Stomach (tissue), 19 donors: ENCODE measurements at places on chromosomes 11 and 22.
A peak's percentile ranks its signal among the peaks of the same experiment; 100 is the strongest.

DNA sequence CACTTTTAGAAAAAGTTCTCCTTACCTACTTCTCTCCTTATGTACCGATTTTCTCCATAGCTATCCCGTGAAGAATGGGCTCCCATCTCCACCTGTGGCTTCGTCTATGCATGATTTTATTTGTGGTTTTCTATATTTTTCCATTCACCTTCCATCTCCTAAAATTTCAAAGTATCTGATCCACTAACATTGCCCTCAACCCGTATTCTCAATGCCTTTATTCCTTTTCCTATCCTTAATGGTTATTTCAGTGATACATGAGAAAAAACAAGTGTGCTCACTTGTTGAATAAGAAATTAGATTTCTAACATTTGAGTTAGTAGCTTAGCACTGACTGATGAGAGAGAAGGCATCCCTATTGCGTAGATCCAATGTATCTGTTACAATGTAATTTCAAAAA is 16.9 kb downstream of the CYP2R1 start:
- DNase-seq: no peak

DNA sequence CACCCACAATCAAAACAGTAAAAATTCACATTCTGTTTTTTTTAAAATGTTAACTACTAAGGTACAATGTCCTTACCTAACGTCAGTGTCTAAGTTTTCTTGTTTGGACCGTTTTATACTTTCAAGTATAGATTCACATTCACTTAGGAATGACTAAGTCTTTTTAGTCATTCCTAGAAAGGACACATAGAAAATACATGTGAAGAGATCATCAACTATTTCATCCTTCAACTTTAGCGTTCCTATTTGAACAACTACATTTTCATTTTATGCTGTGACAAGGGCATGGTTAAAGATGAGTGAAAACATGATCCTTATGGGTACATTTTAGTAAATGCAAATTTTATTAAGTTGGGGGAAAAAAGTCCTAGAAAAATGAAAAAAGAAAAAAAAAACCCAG is 62.8 kb downstream of the DDX10 start:
- DNase-seq: no peak

DNA sequence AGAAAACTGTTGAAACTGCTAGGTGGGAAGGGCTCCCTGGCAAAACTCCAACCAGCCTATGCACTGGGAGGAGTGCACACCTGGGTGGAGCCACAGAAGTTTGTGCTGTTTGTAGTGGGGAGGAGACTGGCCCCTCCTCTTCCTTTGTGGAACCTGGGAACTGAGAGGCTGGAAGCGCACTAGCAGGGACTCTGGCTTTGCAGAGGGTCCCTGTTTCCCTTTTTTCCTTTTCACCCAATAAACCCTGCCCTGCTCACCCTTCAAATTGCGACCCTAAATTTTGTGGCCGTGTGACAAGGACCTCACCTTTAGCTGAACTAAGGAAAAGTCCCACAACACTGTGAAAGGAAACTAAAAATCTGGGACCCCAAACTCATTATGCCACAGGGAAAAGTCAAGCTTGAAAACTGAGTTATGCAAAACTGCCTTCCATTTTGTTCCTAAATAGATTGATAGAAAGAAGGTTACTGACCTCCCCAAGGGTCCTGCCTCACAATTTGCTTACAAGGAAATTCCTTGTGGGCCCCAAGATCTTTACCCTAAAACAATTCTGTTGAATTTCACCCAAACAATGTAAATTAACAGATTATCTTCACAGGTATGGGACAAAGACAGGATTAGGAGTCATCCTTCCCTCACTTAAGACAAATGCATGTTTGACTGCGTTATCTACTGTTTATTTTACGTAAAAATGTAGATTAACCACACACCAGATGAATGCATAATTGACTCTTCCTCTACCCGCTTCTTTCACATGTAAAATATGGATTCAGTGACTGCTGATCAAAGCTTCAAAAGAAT is 81.0 kb downstream of the SLC36A4 start:
- DNase-seq: peak; percentile 48

DNA sequence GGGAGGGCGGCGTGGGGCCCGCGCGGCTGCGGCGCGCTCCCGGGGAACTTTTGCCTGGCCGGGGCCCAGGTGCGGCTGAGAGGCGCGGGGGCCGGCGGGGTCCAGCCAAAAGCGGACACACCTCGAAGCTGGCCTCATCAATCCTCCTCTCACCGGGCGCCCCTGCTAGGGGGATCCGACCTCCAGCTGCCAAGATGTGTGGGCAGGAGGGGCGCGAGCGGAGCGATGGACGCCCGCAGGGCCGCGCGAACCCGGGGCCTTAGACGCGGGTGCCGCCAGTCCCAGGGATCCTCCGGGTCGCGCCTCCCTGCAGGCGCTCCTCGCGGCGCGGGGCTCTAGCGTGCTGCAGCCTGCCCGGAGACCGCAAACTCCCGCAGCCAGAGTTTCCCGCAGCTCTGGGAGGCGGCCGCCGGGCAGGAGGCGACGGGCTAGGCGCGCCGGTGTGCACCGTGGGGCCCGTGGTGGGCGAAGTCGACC is 785 bp downstream of the IGSF9B start:
- DNase-seq: no peak

DNA sequence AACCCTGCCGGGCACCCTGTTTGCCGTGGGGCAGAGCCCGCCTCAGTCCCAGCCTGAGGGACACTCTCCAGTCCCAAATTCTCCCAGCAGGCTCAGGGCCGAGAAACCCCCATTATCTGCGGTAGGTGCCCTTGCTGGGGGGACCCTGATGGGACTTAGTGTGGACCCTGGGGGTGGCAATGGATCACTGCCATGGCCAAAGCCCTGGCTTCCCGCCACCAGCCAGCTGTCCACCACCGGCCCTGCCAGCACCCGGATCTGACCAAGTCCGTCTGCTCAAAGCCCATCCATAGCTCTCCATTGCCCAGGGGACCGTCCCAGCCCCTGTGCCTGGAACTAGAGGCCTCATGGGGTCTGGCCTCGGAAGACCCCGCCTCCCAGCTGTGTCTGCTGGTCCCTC is 24.4 kb downstream of the WNT7B start:
- DNase-seq: no peak

DNA sequence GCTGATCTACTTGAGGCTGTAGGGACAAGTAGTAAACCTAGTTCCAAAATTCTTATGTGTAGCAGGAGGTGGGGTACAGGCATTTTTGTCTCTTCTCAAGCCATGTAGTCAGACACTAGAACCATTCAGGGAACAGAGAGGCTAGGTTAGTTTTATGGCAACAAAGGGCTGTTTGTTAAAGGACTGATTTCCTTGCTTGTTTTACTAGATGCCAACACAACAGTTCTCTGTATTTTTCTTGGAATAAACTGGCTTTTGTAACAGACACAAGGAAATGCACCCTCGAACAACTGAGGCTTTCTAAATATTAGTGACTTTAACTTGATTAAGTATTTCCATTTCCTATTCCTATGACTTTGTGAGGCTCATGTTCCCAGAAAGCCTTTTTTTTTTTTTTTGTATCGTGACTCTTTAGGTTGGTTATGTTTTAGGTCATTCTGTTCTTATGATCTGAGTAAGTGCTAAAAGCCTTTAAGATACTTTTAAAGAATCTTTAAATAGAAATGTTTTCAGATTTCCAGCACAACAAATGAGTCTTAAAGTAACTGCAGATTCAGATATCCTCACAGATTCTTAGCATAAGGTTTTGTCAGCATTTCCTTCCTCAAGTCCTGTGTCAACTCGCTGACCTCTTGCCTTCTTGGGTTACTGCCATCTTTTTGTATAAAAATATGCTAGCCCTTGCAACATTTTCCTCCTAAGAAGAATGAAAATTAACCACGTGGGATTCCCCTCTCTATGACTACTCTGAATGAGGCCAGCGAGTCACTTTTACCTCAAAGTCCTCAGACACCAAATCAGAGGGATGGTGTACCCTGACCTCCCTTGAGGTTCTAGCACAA is 92.5 kb downstream of the CCDC83 start:
- no peak for DNase-seq

- no peak for DNase-seq
Measured at GRCh38 chr11:61270354-61271076, 24.6 kb downstream of the VWCE start.

DNA sequence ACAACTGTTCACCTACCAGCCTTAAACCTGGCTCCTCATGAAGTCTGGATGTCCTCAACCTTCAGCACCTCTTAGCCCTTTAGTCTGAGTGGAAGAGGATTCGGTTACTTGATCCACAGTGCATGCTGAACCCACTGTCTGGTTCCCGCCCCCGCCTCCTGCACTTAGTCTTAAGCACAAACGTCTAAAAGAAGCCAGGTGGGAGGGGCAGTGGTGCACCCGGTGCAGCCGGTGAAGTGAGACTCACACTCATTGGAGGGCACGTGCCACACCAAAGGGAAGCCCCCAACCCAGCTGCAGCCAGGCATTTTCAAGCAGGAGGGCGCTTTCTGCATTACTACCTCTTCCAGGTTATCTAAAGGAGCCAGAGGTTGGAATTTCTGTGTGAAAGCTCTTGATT is 146.8 kb downstream of the COMMD9 start:
- DNase-seq: no peak

DNA sequence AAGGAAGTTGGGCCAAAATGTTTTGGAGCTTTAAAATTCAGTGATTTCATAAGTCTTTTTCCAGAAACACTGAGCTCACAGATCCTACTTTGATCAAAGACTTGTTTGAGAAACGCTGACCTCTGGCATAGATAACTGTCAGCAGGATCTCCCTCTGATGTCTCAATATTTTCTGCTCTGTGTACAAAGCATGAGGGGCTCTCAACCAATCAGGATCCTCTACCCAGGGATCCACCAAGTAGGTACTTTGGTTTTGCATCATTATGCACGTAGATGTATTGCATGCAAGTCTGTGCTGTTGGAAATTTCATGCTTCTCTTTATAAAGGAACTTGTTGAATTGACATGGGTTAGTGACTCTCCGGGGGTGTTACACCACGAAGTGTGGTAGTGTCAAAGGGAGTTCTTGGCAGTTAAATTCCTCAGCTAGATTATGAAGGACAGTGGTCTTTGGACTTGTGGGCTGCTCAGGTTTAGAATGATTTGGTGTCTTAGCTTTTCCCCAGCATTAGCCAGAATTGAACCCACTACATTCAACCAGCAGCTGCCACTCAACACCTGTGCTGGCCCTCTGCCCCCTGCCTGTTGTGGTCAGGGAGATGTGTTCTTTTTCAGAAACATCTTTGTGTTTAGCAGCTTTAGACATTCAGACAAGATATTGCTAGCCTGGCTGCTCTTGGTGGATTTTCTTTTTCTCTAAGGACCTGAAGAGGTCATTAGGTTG is 1.7 kb upstream of the DIXDC1 start:
- DNase-seq: no peak

- no peak for DNase-seq
Measured at GRCh38 chr22:21055880-21056319, 10.2 kb downstream of the LRRC74B start.

DNA sequence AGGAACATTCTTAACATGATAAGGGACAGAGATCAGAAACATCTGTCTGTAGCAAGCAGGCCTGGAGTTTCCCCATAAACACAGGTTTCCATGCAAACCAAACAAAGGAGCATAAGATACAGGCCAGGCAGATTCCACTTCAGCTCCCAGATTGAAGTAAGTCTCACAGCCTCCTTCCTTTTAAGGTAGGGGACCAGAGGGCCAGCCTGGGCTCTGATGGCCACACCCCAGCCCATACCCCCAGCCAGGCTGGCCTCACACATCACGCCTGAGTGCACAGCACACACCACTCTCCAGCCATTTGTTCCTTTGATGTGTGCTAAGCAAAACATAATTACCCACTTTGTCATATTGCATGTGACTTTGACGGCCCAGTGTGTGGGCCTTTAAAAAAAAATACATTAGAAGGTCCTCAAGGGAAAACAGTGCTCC is 518.7 kb downstream of the NTM start:
- DNase-seq: peak; percentile 80

GRCh38 chr22:43320943-43321900 is 21.9 kb downstream of the SCUBE1 start:
- no peak for DNase-seq

GRCh38 chr22:11042116-11042515 is 4485.9 kb upstream of the OR11H1 start:
- DNase-seq: no peak

- no peak for DNase-seq
Measured at GRCh38 chr11:36693139-36693843, 95.3 kb upstream of the RAG2 start.

GRCh38 chr11:124109377-124109776 is 5.9 kb upstream of the VWA5A start:
- no peak for DNase-seq

- DNase-seq: no peak
Measured at GRCh38 chr11:70573701-70574151, 175.4 kb downstream of the CTTN start.

DNA sequence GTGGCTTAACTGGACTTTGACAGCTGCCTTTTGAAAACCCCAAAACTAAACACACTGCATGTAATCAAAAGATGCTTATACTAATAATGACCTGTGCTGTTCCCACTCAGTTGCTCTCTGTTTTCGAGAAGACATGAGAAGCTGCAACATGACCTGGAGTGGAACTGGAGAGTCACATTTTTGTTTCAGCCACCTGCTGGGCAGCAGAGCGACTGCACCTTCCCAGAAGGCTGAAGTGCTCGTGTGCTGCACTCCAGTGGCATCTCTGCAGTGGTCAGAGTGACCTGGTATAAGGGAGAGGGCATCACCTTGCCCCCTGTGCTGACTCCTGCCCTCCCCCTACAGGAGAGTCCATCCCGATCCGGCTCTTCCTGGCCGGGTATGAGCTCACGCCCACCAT is 8.6 kb downstream of the THYN1 start:
- DNase-seq: peak; percentile 41

GRCh38 chr11:96167787-96168186 is 175.2 kb downstream of the MAML2 start:
- no peak for DNase-seq

DNA sequence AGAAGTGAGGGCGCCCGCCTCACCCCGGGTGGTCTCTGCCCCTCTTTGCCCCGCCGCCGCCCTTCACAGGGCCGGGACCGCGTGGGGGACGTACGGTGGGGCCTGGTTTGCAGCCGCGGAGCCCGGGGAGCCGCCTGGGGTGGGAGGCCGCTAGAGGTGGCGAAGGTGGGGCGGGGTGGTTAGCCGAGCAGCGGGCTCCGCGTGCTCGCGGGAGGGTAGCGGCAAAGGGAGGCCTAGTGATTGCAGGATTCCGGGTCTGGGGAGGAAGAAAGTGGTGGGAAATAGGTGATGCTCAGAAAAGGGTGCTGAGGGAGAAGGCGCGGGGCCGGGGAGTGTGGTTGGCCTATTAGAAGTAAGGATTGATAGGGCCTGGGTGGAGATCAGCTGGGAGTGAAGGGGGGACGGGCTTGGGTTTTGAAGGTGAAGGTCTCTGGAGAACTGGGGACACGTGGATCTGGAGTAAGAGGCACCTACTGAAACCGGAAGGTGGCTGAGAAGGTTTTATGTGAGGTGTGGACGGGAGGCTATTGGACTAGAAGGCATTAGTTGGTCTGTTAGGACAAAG is 571 bp downstream of the FAR1 start:
- peak; percentile 78 for DNase-seq
